ENCODE measurements at places on chromosomes 2 and 18.

GRCh38 chr2:230472621-230473018 is 56.6 kb downstream of the SP100 start:
- peak; percentile 8 for DNase-seq

- DNase-seq: no peak
Observed at GRCh38 chr2:167861574-167862193, 385.7 kb downstream of the STK39 start.

DNA sequence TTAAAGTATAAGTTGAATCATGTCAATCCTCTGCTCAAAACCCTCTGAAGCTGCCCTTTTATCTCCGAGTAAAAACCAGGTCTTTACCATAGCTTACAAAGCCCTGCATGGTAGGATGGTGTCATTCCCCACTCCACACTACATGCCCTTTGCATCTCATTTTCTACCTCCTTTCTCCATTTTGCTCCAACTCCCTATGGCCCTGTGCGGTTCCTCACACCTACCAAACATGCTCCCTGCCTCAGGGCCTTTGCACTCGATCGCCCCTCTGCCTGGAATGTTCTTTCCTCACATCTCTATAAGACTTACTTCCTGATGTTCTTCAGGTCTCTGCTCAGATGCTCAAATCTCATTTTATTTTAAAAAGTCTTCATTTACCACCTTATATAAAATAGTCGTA is 80.7 kb downstream of the MYL12B start:
- DNase-seq: no peak

DNA sequence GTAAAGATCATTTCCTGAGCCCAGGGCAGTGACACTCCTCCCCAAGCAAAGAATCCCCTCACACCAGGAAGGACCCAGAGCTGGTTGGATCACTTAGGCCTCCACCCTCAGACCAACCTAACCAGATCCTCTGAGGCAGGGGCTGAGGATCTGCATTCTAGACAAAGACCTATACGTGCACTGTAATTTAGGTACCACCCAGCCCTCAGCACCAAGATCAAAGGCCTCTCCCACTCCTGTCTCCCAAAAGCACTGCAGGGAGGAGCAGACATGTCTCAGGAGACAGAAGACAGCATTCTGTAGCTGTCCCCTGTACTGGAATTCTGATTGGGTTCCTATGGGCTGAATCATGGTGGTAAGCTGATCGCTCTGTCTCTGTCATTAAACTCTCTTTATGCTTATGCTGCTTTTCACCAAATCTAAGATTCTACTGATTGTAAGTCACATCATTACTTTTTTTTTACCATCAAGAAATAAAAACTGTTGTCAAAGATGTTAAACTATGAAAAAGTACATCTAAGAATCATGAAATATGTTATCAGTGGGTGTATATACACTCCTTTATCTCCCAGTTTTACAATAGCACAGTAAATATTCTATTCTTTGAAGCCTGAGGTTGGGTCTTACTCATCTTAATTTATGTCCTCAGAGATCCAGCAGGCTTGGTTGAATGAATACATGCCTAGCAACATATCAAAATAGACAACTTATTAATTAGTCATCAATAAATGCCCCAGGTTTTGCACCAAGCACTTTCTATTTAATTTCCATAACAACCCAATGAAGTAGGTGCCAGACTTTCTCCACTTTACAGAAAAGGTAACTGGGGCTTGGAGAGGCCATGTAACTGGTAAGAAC is 28.3 kb downstream of the MCFD2 start:
- DNase-seq: no peak

DNA sequence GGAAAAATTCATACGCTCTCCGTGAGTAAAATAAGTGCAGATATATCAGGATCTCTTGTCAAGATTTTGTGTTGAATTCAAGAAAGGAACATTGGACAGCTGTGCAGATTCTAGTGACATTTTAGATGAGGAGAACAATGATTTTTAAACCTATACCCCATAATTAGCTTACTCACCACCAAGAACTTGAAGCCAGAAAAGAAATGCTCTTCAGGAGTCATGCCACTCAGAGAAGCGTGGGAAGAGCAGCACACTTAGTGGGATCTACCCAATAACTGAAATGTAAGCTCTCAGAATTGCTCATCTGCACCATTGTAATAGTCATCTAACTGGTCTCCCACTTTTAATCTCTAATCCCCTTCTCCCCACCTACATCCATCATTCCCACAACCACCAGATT is 9.2 kb upstream of the ERMN start:
- no peak for DNase-seq

GRCh38 chr2:197055045-197055444 is 128.5 kb upstream of the PGAP1 start:
- no peak for DNase-seq

DNA sequence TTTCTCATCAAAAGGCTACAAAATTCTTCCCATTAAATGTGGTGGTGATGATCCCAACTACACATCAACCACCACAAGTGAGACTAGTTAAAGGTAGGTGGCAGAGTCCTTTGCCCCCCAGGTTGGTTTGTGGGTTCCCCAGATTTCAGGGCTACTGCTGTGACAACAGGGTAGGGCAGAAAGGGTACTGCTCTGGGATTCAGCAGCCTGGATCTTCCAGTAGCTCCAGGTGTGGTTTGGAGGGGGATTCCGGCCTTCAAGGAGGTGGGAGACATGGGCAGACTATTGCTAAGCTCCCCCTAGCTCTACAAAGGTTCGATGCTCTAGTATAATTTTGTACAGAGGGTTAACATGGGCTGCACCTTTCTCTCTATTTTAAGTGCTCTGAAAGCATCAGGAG is 74.9 kb upstream of the FZD5 start:
- no peak for DNase-seq

DNA sequence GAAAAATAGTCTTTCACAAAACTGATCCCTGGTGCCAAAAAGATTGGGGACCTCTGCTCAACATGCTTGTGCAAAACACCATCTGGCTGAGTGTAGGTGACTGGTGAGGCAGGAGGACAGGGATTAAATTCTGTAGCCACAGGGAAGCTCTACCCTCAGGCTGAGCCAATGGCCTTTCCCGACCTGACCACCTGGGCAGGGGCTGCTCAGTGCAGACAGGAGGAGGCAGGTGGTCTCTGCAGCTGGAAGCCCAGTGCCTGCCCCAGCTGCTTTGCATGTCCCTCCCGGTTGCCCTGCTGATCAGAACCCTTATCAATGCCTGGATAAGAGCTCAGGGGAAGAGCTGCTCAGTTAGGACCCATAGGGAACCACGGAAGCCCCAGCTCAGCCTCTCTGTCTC is 235.3 kb downstream of the ANKRD36 start:
- DNase-seq: no peak

GRCh38 chr2:121382744-121383143 is 97.7 kb upstream of the TFCP2L1 start:
- DNase-seq: no peak

Measured in ACHN (cell line).